Fibroblast of skin of left biceps (primary cell): ENCODE measurements at places on chromosomes 7 and 10.

- no peak for DNase-seq
These were observed 531.8 kb downstream of the NXPH1 start for GRCh38 chr7:8965177-8965576.

DNA sequence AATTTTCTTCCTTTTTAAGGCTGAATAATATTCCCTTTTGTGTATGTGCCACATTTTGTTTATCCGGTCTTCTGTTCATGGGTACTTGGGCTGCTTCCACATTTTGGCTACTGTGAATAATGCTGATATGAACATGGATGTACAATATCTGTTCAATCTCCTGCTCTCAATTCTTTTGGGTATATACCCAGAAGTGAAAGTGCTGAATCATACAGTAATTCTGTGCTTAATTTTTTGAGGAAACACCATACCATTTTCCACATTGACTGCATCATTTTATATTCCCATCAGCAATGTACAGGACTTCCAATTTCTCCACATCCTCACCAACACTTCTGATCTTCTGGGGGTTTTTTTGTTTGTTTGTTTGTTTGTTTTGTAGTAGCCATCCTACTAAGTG lies 135.0 kb upstream of the INHBA start:
- DNase-seq = no peak

DNA sequence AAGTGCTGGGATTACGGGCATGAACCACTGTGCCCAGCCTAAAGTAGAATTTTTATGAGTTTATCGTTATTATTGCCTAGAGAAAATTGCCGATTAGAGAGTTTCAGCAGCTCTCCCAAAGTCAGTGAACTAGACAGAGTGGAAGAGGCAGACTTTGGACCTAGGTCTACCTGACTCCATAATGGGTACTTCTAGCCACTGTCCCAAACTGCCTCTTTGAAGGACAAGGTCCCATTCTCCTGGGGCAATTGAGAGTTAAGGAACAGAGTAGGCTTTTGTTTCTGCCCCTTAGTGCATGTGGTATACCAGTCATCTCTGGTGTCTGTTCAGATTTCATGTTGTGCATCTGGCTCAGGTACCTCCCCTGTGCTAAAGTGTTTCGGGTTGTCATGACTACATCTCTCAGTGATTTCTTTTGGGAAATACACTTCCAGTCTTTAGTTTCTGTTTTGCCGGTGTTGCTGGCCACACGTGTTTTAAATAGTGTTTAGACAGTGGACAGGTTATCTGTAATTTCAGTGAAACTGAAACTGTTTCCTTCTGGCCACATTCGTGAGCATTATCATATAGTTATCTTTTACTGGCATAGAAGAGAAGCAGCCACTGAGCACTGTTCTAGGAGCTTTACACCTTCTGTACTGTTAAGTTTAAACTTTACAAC lies 4.7 kb downstream of the TMEM236 start:
- no peak for DNase-seq

- DNase-seq = no peak
These were observed 72.5 kb upstream of the GSDME start for GRCh38 chr7:24829787-24830186.

DNA sequence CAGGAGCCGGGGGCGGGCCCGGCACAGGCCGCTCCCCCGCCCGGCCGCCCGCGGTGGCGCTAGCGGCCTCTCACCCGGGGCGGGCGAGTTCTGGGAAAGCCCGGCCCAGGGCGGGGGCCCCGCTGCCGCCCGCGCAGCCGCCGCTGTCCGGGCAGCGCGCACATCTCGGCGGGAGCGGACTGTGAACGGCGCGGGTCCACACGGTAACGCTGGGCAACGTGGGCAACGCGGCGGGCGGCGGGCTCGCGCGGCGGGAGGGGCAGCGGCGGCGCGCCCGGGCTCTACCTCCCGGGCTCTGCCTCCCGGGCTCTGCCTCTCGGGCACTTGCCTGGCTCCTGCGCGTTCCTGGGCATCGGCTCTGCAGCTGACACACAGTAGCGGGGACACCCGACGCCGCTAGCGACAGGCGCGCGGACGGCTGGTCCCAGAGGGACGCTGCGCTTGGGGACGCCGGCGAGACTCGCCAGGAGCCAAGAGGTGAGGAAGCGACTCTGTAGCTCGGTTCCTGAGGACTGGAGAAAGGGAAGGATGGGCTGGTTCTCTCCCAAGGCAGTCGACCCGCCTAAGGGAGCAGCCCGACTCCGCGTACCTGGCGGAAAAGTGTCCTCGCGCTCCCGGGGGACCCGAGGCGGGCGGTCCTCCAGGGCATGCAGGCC lies at the start of gene PLCE1:
Gene PLCE1, plus strand, starts transcription at position 150 of the 656 bp plus-strand sequence. CDS start 37,116 bp downstream, outside the sequence.
- no peak for DNase-seq

DNA sequence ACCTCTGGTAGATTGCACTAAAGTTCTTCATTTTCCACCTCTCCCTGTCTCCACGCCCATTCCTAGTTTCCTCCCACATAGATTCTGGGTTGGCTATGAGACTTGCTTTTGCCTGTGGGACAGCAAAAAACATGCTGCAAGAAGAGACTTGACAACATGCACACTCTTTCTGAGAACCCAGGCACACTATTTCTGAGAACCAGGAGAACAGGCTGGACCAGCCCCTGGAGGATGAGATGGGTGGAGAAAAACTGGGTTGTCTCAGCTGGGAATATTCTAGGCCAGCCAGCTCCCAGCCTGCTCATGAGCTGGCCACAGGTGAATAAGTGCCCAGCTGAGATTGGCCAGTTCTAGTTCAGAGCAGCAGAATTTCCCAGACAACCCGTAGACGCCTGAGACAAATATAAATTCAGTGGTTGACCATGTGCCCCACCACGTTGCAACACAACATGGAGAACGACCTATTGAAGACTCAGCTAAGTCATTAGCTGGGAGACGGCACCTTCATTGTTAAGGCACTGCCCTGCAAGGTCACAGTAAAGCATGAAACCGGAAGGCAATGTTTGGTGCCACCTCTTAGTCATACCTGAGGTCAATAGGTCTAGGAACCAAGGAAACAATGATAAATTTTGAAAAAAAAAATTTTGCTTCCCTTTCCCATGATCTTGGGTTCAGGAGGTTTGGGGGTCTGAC lies 92.7 kb upstream of the AKR1E2 start:
- no peak for DNase-seq

- no peak for DNase-seq
These were observed 49.6 kb upstream of the TOMM7 start for GRCh38 chr7:22872096-22872807.

DNA sequence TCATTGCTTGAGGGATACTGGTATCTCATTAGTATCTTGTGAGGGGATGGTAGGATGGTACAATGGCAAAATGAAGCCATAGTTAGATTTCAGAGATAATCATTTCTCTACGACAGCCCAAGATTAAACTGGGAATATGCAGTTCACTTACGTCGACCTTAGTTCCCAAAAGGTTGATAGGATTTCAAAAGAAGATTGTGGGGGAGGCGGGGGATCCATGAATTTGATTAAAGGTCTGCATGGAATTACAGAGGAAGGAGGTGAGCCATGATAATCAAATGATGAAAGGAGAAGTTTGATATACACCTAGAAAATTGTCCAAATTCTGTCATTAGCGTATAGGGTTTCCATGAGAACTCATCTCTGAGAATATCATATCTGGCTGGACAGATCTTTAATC lies 206.6 kb downstream of the CELF2 start:
- DNase-seq = no peak

- no peak for DNase-seq
These were observed 534.8 kb downstream of the AUTS2 start for GRCh38 chr7:70132852-70133690.

GRCh38 chr7:95687759-95688343 lies 84.5 kb upstream of the DYNC1I1 start:
- DNase-seq = no peak

- DNase-seq = no peak
These were observed 1.7 kb downstream of the NCAPG2 start for GRCh38 chr7:158702944-158703343.

DNA sequence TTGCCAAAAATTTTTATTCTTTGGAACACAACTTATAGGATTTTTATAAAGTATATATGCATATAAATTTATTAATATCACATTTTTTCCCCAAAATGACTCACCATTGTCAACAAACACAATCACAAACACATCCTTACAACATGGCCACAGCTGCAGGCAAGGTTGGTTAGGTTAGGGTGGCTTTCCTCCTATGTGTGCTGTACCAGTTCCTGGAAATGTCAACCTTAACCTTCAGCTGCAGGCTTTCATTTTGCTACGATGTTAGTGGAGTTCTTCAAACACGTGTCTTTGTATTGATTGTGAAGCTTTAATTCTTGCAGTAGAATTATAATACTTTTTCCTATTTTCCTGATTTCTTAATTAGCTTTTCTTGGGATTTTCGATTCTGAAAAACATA lies 185.8 kb downstream of the PTEN start:
- DNase-seq = no peak

GRCh38 chr7:12423355-12423996 lies 19.8 kb upstream of the VWDE start:
- peak; percentile 69 for DNase-seq

- DNase-seq = no peak
These were observed 58.6 kb upstream of the MKRN1 start for GRCh38 chr7:140537750-140538482.

GRCh38 chr10:11898372-11899066 lies 75.4 kb downstream of the PROSER2 start:
- no peak for DNase-seq
